ENCODE measurements at places on chromosomes 11 and 22. TPM values are rescaled to one million over a fixed set of nuclear protein-coding genes. Genes with fewer than 3 reads are reported as not detected.

Gene PARVB
- 20.6 TPM for polyA plus RNA-seq

Gene AIFM3
- polyA plus RNA-seq: 1.6 TPM

Gene SPCS2
- 207 TPM for polyA plus RNA-seq

Gene NRIP3
- 0.96 TPM for polyA plus RNA-seq

Gene TECTA
- polyA plus RNA-seq: 2.7 TPM

Gene OR51B5
- polyA plus RNA-seq: 0.32 TPM

Gene GDPD4
- polyA plus RNA-seq: 0.27 TPM

Gene GAB4
- polyA plus RNA-seq: 0.14 TPM

Gene IL18
- polyA plus RNA-seq: 15.5 TPM

Gene UEVLD
- polyA plus RNA-seq: 17.9 TPM

Gene VPREB3
- 1.3 TPM for polyA plus RNA-seq

Gene GRM5
- polyA plus RNA-seq: 0.21 TPM

Gene DCDC1
- 6.3 TPM for polyA plus RNA-seq

Gene OR6A2
- not detected for polyA plus RNA-seq

Gene ALDH3B1
- 4.7 TPM for polyA plus RNA-seq

Gene TEAD1
- polyA plus RNA-seq: 96.6 TPM

Gene HPX
- 6.6 TPM for polyA plus RNA-seq

Gene RFPL3
- polyA plus RNA-seq: not detected

Gene MS4A3
- polyA plus RNA-seq: 0.99 TPM

Gene ACRV1
- polyA plus RNA-seq: 0.80 TPM

Gene CARNS1
- 1.9 TPM for polyA plus RNA-seq

Gene ETS1
- polyA plus RNA-seq: 66.8 TPM

Gene KDM4E
- polyA plus RNA-seq: 0.07 TPM

Gene OR8K3
- polyA plus RNA-seq: not detected

Gene MED19
- 21.3 TPM for polyA plus RNA-seq

Gene NXF1
- polyA plus RNA-seq: 117 TPM

Gene BRMS1
- 36.3 TPM for polyA plus RNA-seq

Gene VPREB1
- polyA plus RNA-seq: 0.68 TPM

Gene SCGB1D4
- polyA plus RNA-seq: not detected

Gene SCGB1C1
- 1.5 TPM for polyA plus RNA-seq

Gene LIMK2
- polyA plus RNA-seq: 47.6 TPM

Gene IFITM2
- 269 TPM for polyA plus RNA-seq

Gene CHST1
- 10.9 TPM for polyA plus RNA-seq

Gene KCNC1
- polyA plus RNA-seq: 1.1 TPM

Gene OR52J3
- polyA plus RNA-seq: not detected

Gene MAJIN
- polyA plus RNA-seq: 1.3 TPM

Gene ADM2
- 5.7 TPM for polyA plus RNA-seq

Gene KCNJ4
- polyA plus RNA-seq: 0.24 TPM

Gene HEPN1
- 2.2 TPM for polyA plus RNA-seq

Gene OR51B2
- not detected for polyA plus RNA-seq

Gene IGLL1
- polyA plus RNA-seq: 1.4 TPM

Gene SLC22A6
- polyA plus RNA-seq: 38.1 TPM

Gene ANGPTL5
- polyA plus RNA-seq: not detected

Gene OR8G1
- polyA plus RNA-seq: not detected

Gene CAPN5
- polyA plus RNA-seq: 34.0 TPM

Gene BCO2
- 5.4 TPM for polyA plus RNA-seq

Gene MAPK8IP2
- polyA plus RNA-seq: 1.0 TPM
